HAP-1 (cell line): ENCODE measurements at places on chromosomes 3 and 15.

GRCh38 chr3:173397161-173398110 is at the start of gene NLGN1:
NLGN1 (plus strand) TSS chr3:173397744.
- DNase-seq = peak; percentile 64

DNA sequence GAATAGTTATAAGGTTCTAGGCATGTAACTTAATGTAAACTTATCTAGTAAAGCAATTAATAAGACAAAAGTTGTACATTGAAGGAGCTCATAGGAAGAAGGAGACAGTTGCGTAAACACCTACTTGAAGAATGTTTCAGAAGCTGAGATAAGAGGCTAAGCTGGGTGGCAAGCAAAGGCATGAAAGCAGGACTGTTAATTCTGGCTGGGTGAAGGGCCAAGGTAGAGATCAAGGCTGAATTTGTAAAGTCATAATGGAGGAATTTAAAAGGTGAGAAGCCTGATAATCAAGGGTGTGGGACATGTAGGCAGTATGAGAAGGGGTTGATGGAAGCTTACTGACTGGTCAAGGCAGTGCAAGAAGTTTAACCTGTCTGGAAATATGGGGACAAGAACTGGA is 80.4 kb upstream of the TGFBR2 start:
- DNase-seq = no peak

DNA sequence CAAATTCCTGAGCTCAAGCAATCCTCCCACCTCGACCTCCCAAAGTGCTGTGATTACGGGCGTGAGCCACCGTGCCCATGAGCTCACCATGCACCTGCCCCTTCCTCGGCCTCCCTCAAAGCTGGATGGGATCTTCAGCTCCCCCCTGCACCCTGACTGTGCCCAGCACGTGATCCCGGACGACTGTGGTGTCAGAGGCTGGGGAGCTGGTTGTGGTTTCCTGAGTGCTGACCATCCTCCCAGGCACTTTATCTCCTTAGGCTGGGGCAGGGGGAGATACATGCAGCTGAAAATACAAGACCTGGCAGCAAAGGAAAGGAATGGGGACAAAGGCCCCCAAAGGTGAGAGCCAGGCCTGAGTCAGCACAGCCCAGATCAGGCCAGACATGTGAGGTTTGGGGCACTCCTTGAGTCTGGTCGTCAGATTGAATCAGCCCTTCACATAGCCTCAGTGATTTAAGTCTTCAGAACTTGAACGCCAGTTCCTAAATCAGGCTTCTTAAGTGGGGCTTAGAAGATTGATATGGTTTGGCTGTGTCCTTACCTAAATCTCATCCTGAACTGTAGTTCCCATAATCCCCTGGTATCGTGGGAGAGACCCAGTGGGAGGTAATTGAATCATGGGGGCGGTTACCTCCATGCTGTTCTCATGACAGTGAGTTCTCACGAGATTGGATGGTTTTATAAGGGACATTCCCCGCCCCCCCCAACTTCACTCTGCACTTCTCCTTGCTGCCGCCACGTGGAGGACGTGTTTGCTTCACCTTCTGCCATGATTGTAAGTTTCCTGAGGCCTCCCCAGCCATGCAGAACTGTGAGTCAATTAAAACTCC is 35.8 kb downstream of the PRKCD start:
- DNase-seq = no peak

GRCh38 chr3:181707980-181708379 is 3.7 kb upstream of the SOX2 start:
- peak; percentile 90 for DNase-seq

GRCh38 chr3:30098243-30098642 is 508.2 kb upstream of the TGFBR2 start:
- DNase-seq = no peak

DNA sequence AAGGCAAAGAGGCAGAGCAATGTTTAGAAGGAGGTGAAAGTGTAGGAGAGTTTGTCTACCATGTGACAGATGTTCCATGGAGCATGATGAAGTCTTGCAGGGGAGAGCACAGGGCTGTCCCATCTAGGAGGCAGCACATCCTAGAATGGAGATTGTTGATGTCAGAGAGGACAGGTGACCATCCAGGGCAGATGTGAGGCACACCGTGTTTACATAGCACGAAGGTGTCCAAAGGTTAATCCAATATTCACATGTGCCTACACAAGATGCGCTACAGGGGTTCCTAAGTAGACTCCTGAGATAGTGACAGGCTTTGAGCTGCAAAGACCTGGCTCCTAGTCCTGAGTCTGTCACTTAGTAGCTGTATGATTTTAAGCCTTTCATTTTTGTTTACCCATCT is 219.3 kb upstream of the SLCO3A1 start:
- DNase-seq = no peak

GRCh38 chr15:29698030-29698701 is 124.1 kb downstream of the TJP1 start:
- DNase-seq = no peak

DNA sequence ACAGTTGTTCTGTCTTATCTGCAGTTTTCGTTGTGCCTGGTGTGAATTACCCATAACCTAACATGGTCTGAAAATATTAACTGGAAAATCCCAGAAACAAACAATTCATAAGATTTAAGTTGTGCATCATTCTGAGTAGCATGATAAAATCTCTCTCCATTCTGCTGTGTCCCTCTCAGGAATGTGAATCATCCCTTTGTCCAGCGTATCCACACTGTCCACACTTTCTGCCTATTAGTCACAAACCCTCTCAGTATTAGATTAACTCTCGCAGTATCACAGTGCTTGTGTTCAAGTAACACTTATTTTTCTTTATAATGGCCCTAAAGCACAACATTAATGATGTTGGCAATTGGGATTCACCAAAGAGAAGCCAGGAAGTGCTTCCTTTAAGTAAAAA is 203.2 kb downstream of the CGGBP1 start:
- no peak for DNase-seq

DNA sequence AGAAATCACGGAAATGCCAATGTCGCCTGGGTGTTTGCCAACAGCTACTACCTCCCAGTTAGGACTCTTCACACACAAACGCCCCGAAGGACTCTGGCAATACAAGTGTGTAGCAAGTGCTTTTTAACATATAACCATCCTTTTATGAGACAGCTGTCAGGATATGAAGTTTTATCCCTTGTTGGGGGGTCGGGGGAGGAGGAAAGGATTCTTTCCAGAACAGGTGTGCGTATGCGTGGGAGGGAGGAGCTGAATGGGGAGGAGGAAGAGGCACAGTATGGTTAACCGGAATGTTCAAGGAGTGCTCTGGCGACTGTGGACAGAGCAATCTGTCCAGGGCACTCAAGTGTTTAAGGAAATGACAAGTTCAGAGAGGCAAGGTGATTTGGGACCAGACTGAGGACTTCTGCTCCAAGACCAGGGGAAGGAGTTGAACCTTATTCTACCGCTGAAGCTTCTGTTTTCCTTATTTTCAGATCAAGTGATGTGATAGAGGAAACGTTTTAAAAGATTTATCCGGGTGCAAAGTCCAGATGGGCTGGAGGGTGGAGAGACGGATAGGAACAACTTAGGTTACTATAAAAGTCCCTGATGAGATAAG is 1.3 kb downstream of the TSPAN3 start:
- DNase-seq = peak; percentile 54

DNA sequence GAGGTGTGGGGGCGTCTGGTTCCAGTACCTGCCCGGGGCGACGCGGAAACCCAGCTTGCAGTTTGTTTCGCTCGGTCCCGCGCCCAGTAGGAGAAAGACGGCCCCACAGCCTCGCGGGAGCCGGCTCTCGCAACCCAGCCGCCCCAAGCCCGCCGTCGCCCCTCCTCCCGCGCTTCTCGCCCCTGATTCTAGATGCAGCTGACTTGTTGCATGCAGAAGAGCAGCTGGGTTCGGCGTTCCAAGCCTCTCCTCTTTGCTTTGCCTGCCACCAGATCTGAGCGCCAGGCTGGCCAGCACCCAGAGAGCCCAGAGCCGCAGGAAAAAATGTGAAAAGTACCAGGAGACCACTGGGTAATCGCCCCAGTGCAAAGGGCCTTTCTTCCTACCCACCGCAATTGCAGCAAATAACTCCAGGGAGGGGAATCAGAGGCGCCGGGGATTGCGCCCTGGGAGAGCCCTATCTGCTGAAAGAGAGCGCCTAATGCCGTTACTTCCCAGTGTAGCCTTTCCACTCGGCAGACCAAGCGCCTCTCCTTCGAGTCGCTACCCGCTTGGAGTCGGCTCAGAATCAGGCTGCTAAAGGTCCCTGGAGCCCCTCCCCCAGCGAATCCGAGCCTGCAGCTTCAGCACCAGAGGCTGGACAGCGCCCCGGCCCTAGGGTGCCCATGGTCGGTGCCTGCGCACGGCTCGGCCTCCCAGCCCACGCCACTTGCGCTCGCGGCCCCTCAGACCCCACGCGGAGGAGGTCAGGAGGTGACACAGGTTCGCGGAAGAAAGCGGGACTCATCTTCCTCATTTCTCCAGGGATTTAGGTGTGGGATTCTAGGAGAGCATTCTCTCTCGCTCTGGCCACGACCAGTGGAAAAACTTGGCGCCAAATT is 15.7 kb upstream of the AEN start:
- DNase-seq = peak; percentile 91

GRCh38 chr15:99923711-99924110 is 190.5 kb upstream of the LYSMD4 start:
- DNase-seq = no peak

GRCh38 chr3:168162172-168162571 is 66.4 kb upstream of the GOLIM4 start:
- no peak for DNase-seq

- DNase-seq = no peak
These were observed 105.1 kb downstream of the ARPP21 start for GRCh38 chr3:35744419-35744818.

DNA sequence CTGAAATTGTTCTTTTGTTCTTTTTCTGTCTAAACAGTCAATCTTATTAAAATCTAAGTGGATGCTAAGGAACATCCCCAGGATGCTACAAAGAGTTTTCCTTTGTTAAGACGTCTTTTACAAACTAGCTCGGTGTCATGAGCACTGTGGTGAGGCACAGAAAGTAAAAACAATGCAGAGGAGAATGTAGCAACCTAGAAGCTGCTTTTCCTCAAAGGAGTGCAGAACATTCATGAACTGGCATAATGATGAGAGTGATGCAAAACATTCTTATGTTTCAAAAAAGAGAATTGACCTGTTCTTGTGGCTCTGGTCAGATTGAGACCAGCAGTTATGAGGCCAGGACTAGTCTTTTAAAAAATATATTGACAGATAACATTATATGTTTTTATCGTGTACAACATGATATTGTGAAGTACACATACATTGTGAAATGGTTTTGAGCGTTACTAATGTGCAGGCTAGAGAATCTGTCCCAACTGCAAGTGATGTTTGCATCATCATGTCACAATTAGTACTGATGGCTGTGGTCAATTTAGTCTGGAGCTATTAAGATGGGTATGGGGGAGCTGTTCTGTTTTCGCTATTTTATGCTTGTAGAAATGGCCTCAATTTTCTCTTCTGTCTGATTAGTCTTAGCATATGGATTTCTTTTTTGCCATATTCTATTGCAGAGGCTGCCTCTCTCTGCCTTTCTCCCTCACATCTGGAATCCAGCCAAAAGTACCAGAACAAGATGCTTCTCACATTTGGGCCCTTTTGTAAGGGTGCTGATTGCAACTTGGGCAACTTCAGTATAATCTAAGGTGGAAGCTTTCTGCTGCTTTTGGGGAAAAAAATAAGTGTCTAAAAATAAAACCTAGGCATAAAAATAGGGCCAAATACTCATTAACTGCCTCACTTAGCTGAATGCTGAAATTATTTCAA is 50.2 kb downstream of the HHLA2 start:
- DNase-seq = no peak

DNA sequence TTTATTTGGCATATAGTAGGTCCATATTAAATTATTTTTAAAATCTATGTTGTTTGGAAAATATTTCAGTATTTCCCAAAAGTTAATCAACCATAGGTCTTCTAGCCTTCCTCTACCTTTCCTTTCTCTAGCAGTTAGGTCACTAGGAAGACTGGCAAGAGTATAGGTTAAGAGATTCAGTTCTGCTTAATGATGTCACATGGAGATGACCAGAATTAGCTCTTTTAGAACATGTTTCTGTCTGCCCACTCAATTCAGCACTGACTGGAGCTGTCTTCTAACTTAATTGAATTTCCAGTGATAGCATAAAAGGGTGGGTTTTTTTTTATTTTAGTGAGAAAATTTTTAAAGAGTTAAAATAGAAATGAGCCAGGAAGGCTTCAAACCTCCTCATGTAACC is 23.8 kb upstream of the ZBED2 start:
- DNase-seq = no peak

DNA sequence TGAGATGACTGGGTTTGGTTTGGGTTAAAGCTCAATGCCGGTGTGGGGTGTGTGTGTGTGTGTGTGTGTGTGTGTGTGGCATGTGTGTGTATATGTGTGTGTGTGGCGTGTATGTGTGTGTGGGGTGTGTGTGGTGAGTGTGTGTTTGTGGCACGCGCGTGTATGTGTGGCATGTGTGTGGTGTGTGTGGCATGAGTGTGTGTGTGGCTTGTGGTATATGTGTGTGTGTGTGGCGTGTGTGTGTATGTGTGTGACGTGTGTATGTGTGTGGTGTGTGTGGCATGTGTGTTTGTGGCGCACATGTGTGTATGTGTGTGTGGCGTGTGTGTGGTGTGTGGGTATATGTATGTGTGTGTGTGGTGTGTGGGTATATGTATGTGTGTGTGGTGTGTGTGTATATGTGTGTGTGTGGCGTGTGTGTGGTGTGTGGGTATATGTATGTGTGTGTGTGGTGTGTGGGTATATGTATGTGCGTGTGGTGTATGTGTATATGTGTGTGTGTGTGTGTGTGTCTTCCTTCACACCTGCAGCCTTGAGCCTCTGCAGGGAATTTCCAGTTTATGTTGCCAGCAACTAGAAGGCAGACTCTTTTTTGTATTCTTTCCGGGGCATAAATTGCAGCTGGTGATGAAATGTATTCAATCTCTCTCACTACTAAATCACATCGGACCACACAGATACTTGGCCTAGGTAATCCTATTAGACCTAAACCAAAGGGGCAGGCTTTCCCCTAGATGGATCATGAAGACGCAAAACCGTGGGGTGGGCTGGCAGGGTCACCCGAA is 34.8 kb downstream of the CHRD start:
- DNase-seq = no peak

- DNase-seq = no peak
These were observed 412.8 kb upstream of the TGFBR2 start for GRCh38 chr3:30193625-30194044.

- DNase-seq = no peak
These were observed 228.5 kb downstream of the ZBBX start for GRCh38 chr3:167151636-167152035.

GRCh38 chr3:188236271-188236670 is 82.3 kb downstream of the LPP start:
- DNase-seq = no peak

GRCh38 chr3:50550079-50550736 is 17.3 kb downstream of the C3orf18 start:
- peak; percentile 61 for DNase-seq

- no peak for DNase-seq
These were observed 25.6 kb downstream of the SEC22C start for GRCh38 chr3:42556089-42556632.

- DNase-seq = no peak
These were observed 133.3 kb upstream of the TPM1 start for GRCh38 chr15:62909257-62909656.
